ENCODE measurements at places on chromosomes 2 and 18. TPM values are rescaled to one million over a fixed set of nuclear protein-coding genes. Genes with fewer than 3 reads are reported as not detected.

GRCh38 chr2:53202063-53202462 lies 565.5 kb upstream of the CHAC2 start:
- no peak overlapping the region for H3K27ac ChIP-seq
- no peaks in the 10 kb centered on the region for H3K36me3 ChIP-seq
- H3K27me3 ChIP-seq: no peaks in the 10 kb centered on the region
- H3K4me1 ChIP-seq: no peaks in the 10 kb centered on the region
- DNase-seq: no peak

DNA sequence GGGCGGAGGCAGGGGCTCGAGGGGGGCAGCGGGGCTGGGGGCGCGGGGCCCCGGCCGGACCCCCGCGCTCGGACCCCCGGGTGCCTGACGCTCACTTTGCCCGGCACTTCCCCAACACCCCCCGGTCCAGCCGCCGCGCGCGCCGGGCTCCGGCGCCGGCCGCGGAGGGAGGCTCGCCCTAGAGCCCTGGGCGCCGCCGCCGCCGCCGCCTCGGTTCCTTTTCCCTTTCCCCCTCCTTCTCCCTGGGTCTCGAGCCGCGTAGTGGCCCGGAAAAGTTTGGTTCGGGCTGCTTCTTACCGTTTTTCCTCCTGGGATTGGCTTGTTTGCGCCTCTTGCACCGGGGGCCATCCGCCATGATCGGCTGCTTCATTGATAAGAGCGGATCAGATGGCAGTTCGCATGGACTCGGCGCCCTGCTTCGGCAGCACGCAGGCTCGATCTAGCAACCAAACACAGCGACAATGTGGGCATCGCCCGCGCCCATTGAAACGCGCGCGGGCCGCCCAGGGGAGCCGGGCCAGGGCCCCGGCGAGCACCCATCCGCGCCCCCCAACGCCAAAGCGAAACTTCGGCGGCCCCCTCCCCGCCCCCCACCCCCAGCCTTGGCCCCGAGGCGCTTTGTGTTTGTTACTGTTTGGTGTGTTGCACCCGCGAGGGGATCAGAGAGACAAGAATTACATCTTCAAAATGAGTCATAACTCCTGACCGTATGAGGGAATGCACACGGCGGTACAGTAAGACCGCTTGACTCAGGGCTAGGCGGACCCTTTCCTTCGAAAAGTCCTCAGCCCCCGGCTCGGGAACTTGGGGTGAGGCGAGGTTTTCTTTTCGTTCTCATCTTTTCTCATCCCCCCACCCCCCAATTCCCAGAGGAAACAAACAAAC lies 2.7 kb downstream of the ZEB2 start:
- no peak overlapping the region for H3K4me3 ChIP-seq
- H3K27ac ChIP-seq: peak overlapping the region; percentile 98
- peak; percentile 59 for DNase-seq
- H3K4me1 ChIP-seq: peaks cover 44% of the 10 kb centered on the region

- peaks cover 17% of the 10 kb centered on the region for H3K27me3 ChIP-seq
- no peaks in the 10 kb centered on the region for H3K4me1 ChIP-seq
- no peak overlapping the region for H3K4me3 ChIP-seq
Measured at GRCh38 chr2:120670771-120671480, 64.7 kb upstream of the GLI2 start.

DNA sequence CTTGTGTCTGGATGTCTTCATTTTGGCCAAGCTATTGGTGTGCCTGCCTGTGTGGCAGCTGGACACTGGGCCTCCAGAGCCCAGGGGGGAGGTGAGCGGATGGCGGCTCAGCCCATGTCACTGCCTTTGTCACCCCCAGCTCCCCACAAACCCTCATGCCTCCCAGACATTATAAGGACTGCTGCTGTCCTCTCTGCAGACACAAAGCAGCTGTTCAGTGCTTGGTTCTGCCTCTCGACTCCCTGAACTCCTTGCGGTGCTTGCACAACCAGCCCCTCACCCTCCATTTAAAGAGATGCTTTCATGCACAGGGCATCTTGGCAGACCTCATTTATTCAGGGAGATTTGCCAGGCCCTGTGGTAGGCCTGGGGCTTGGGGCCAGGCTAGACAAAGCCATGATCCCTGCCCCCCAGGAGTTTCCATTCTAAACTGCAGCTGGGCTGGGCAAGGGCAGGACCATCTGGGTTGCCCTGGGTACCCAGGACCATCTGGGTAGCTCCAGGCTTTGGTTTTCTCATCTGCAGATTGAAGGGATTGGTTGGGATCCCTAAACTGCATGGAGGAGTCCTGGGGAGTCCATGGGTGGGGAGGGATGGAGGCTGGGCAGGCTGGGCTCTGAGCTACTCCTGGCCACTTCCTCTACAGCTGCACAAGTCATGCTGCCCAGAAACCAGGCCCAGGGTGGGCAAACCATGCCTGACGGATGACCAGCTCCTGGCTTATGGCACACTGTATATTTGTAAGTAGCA lies 168.5 kb downstream of the CELF4 start:
- H3K27ac ChIP-seq: no peak overlapping the region
- no peak for DNase-seq
- no peak overlapping the region for H3K4me3 ChIP-seq
- peaks cover 29% of the 10 kb centered on the region for H3K27me3 ChIP-seq
- H3K4me1 ChIP-seq: peaks cover 17% of the 10 kb centered on the region

- no peak for DNase-seq
- H3K4me3 ChIP-seq: no peak overlapping the region
- H3K4me1 ChIP-seq: peaks cover 3% of the 10 kb centered on the region
- H3K36me3 ChIP-seq: peaks cover 42% of the 10 kb centered on the region
- H3K27ac ChIP-seq: no peak overlapping the region
Measured at GRCh38 chr2:20755132-20755800, 67.6 kb downstream of the LDAH start.

DNA sequence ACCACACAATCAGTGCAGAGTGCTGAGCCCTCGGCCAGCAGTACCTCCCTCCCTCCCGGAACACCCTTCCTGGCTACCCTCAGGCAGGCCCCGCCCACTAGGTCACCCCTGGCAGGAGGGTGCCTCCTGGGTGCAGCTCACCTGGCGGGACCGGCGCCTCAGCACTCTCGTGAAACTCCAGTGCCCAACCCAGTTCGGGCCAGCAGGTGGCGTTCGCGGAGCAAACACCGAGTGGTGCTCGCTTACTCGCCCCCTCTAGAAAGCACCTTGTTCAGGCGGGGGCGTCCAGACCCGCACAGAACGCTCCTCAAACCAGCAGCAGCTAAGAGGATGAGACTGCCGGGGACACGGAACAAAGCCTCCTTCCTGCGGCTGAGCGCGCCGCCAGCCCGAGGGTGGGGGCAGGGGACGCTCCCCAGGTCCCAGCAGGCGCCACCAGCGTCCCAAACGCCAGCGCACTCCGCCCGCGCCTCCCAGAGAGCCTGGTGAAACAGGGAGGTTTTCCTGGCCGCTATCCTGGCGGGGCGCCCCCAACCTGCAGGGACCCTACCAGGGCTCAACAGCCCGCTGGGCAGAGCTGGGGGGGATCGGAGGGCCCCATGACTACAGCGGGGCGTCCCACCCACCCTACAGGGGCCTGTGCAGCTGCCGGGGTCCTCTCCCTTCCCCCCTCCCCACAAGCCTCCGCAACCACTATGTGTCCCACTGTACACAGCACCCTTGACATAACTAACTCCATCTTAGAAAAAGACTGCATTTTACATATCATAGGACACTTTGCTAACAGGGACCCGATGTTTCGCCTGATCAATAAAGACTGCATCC lies 44.7 kb downstream of the MRPS5 start:
- H3K4me3 ChIP-seq: peak overlapping the region; percentile 66
- peak; percentile 55 for DNase-seq
- H3K36me3 ChIP-seq: no peaks in the 10 kb centered on the region
- H3K27me3 ChIP-seq: peaks cover 10% of the 10 kb centered on the region
- peaks cover 4% of the 10 kb centered on the region for H3K4me1 ChIP-seq
- H3K27ac ChIP-seq: no peak overlapping the region

GRCh38 chr2:227655454-227655853 lies 11.2 kb upstream of the SCYGR5 start:
- H3K4me3 ChIP-seq: no peak overlapping the region
- DNase-seq: no peak
- H3K36me3 ChIP-seq: no peaks in the 10 kb centered on the region
- H3K27me3 ChIP-seq: peaks cover 16% of the 10 kb centered on the region
- H3K27ac ChIP-seq: no peak overlapping the region

GRCh38 chr2:240402566-240403272 lies 32.7 kb upstream of the GPC1 start:
- no peak for DNase-seq
- H3K4me1 ChIP-seq: no peaks in the 10 kb centered on the region
- H3K36me3 ChIP-seq: no peaks in the 10 kb centered on the region
- peaks cover 44% of the 10 kb centered on the region for H3K27me3 ChIP-seq
- H3K4me3 ChIP-seq: no peak overlapping the region
- no peak overlapping the region for H3K27ac ChIP-seq

DNA sequence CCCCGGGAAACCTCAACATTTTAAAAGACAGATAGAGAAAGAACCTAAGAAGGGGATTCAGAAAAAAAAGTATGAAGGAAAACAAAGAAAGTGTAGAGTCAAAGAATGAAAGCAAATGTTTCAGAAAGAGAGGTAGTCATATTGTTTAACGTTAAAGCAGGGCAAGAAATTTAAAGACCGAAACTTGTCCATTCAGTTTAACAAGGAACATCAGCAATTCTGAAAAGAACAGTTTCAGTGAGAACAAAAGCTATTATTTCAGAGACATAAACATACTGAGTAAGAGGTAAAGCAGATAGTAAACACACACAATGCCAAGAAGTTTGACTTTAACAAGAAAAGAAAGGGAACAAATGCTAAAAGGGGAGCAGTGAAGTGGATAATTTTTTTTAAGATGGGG lies 41.1 kb downstream of the MBD2 start:
- peaks cover 7% of the 10 kb centered on the region for H3K36me3 ChIP-seq
- H3K4me1 ChIP-seq: no peaks in the 10 kb centered on the region
- no peaks in the 10 kb centered on the region for H3K27me3 ChIP-seq
- H3K4me3 ChIP-seq: no peak overlapping the region

DNA sequence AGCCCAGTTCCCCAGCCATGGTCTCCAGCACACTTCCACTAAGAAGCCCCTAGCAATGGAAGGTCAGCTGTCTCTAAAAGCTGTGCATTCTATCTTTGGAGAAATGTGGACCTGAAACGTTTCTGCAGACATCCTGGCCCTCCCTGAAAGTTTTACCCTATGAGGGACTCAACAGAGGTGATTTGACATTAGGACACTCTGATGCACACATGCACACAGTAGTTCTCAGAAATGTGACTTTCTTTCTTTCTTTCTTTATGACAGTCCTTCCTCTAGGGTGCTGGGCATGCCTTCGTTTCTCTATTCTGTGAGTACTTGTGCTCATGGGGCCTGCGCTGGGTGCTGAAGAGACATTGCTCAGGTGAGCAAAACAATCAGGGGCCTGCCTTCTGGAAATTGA lies 857.3 kb downstream of the RNF144A start:
- DNase-seq: no peak
- no peak overlapping the region for H3K27ac ChIP-seq
- no peaks in the 10 kb centered on the region for H3K36me3 ChIP-seq
- peaks cover 8% of the 10 kb centered on the region for H3K27me3 ChIP-seq
- H3K4me1 ChIP-seq: no peaks in the 10 kb centered on the region

DNA sequence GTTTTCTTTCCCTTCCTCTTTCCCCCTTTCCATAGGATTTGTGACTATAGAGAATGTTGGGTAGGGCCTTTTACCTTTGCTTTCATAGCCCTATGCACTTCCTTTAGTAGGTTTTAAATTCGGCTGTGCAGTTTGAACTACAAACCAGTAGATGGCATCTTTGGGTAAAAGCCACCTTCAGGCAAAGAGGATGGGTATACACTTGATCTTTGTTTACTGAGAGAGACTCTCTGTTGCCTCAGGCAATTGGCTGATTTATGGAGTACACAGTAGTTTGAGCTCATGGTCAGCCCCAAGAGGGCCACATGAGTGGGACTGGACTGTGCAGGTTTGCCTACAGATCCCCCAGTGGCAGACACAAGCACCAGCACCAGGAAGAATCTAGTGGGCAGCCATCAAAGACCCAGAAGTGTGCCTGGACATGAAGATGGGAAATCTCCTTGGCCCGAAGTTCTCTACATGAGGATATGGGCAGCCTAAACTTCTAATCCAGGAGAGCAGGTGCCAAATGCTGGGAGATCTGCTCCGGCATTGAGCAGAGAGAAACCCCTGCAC lies 1304.3 kb upstream of the DDX18 start:
- H3K27ac ChIP-seq: no peak overlapping the region
- no peaks in the 10 kb centered on the region for H3K27me3 ChIP-seq
- no peaks in the 10 kb centered on the region for H3K36me3 ChIP-seq
- DNase-seq: no peak
- no peaks in the 10 kb centered on the region for H3K4me1 ChIP-seq
- no peak overlapping the region for H3K4me3 ChIP-seq

GRCh38 chr2:235518322-235519090 lies 24.7 kb downstream of the AGAP1 start:
- no peaks in the 10 kb centered on the region for H3K36me3 ChIP-seq
- DNase-seq: no peak
- no peak overlapping the region for H3K27ac ChIP-seq
- peaks cover 19% of the 10 kb centered on the region for H3K27me3 ChIP-seq

- H3K36me3 ChIP-seq: no peaks in the 10 kb centered on the region
- H3K27me3 ChIP-seq: no peaks in the 10 kb centered on the region
- H3K4me3 ChIP-seq: no peak overlapping the region
- no peaks in the 10 kb centered on the region for H3K4me1 ChIP-seq
- DNase-seq: no peak
Measured at GRCh38 chr2:222722327-222722946, 51.0 kb downstream of the MOGAT1 start.

- DNase-seq: no peak
- H3K4me3 ChIP-seq: no peak overlapping the region
- H3K36me3 ChIP-seq: peaks cover 19% of the 10 kb centered on the region
- no peaks in the 10 kb centered on the region for H3K27me3 ChIP-seq
- H3K27ac ChIP-seq: no peak overlapping the region
Measured at GRCh38 chr18:6270771-6271216, 143.9 kb downstream of the L3MBTL4 start.

- no peak for DNase-seq
- H3K4me1 ChIP-seq: no peaks in the 10 kb centered on the region
- H3K27me3 ChIP-seq: no peaks in the 10 kb centered on the region
- no peaks in the 10 kb centered on the region for H3K36me3 ChIP-seq
- H3K27ac ChIP-seq: no peak overlapping the region
- no peak overlapping the region for H3K4me3 ChIP-seq
Measured at GRCh38 chr2:56100791-56101312, 82.9 kb upstream of the CCDC85A start.

DNA sequence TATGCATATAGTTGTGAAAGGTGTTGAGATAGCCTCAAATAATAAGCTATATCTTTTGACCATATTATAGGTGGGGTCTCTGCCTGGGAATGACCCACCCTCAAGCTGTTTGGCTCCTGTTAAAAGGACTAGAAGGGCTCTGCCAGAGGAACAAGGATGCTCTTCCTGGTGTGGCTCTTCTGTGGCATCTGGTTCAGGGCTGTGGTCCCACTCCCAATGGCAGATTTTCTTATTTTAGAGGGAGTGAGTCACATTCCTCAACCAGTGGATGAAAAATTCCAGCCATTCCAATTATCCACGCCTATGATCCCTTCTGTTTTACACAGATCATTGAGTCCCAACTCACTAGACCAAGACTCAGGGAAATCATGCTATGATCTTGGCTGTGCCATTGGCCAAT lies 119.9 kb downstream of the PARD3B start:
- no peaks in the 10 kb centered on the region for H3K4me1 ChIP-seq
- no peaks in the 10 kb centered on the region for H3K27me3 ChIP-seq
- no peak overlapping the region for H3K4me3 ChIP-seq
- H3K27ac ChIP-seq: no peak overlapping the region

The CEP68 gene
- 18.4 TPM for polyA plus RNA-seq

The UBXN2A gene
- polyA plus RNA-seq: 14.2 TPM

The CDH19 gene
- not detected for polyA plus RNA-seq

The STK16 gene
- polyA plus RNA-seq: 28.3 TPM

The ADD2 gene
- 12.5 TPM for polyA plus RNA-seq

The IL36B gene
- not detected for polyA plus RNA-seq

The BOLL gene
- polyA plus RNA-seq: not detected

The DDX18 gene
- polyA plus RNA-seq: 35.9 TPM

The NPPC gene
- not detected for polyA plus RNA-seq

The SULT1C4 gene
- polyA plus RNA-seq: not detected

Measured in naive B cell (primary cell).